ENCODE measurements at places on chromosomes 7 and 10. TPM values are rescaled to one million over a fixed set of nuclear protein-coding genes. Genes with fewer than 3 reads are reported as not detected.

PALD1 gene
- polyA plus RNA-seq: 12.7 TPM

HDAC9 gene
- polyA plus RNA-seq: 8.4 TPM

SLC12A9 gene
- polyA plus RNA-seq: 27.1 TPM

CYP17A1 gene
- 8.3 TPM for polyA plus RNA-seq

VSTM4 gene
- 13.4 TPM for polyA plus RNA-seq

PRSS1 gene
- not detected for polyA plus RNA-seq

LBX1 gene
- not detected for polyA plus RNA-seq

CYP51A1 gene
- 87.2 TPM for polyA plus RNA-seq

AGFG2 gene
- 12.8 TPM for polyA plus RNA-seq

TPST1 gene
- 37.3 TPM for polyA plus RNA-seq

GNGT1 gene
- polyA plus RNA-seq: not detected
